ENCODE measurements at places on chromosomes 2 and 18.

DNA sequence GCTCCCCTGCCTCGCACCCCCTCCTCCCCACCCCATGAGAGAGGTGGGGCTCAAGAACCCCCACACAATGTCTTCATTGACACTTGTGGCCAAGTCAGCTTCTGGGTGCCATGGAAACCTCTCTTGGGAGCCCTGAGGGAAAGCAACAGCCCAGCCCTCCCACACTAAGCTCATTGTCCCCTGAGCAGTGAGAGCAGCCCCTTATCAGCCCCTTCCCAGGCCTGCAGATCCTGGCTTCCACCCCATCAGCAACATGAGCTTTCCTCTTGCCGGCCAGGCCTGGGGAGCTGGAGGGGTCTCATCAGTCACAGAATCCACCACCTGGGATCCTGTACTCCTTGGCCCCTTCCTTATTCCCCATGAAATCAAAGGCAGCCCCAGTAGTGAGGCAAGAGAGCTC lies 107.8 kb upstream of the ST3GAL5 start:
- DNase-seq = no peak

DNA sequence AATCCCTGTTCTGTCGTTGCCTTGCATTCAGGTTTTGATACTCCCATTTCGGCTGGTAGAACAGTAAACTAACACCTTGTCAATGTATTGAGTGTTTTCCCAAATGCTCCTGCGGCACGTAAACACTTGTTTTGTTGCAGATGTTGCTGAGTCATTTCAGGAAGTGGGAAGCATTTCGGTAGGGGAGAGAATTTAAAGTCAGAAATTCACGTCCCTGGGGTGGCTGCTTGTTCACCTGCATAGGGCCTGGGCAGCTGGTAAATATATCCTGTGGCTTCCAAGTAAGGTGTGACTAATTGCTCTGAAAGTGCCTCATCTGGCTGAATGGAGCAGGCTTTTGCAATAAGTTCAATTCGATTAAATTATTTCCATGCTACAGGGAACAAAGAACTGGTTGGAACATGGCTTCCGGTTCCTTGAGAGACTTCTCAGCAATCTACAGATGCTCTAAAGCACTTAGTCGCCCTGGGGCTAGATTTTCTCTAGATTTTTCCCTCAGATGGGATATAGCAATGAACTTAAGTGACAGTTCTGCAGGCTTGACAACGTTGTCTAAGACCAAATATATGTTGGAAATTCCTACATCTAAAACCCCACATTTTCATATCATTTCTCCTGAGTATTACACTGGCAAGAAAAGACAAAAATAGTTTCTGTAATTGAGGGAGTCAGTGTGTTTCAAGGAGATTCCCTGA lies 5.2 kb downstream of the GALR1 start:
- DNase-seq = no peak

DNA sequence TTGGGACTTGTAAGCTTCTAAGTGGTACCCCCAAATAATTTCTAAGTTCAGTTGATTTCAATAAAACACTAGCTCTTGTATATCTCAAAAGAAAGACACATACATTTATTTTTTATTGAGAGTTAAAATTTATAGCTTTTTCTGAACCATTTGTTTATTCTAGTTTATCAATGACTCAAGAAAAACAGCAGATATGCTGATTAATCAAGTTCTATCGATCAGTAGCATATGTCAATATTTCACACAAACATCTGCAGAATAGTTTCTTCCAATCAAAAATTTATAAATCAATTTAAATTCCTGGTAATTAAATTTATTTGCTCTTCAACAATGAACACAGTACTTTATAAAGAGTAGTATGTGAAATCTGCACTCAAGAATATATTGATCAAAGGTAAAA lies 5.3 kb downstream of the FIGN start:
- no peak for DNase-seq

DNA sequence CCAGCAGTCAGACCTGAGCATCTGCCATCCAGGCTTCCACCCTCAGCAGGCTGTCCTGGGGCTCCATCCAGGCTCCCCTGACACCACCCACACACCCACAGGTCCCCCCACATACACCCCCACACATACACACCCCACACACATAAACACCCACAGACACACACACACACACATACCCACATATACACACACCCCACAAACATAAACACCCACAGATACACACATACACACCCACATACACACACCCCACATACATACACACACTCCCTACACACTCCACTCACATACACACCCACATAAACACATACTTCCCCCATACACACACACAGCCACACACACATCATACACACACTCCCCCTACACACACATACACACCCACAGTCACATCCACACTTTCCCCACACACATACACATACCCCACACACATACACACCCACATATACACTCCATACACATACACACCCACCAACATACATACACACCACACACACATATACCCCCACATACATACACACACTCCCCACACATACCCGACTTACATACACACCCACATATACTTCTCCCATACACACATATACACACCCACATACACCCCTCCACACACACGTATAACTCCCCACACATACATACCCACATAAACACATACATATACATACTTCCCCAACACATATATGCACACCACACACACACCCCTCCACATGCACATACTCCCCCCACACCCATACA lies 183.3 kb upstream of the ETAA1 start:
- no peak for DNase-seq

- no peak for DNase-seq
Measured at GRCh38 chr18:55095584-55095983, 136.3 kb upstream of the CCDC68 start.

GRCh38 chr2:74502720-74503505 lies 3.5 kb upstream of the LBX2 start:
- no peak for DNase-seq

DNA sequence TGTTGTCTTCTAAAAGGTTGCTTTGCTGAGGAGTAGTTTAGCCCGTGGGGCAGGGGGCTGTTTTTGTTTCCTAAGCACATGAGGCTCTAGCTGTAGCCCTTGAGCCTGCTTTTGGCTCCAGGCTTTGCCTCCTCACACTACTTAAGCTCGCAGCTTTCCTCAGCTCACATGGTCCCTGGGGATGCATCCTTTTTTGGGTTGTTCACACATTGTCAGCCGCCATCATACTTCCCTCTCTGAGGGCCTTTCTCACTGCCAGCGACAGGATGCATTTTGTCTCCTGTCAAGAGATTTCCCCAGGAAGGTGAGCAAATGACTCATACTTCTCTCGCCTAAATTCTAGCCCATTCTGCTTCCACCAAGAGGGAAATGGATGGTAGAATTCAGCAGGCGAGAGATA lies 279.5 kb upstream of the PKDCC start:
- DNase-seq = no peak

GRCh38 chr2:21860907-21861306 lies 737.1 kb downstream of the TDRD15 start:
- DNase-seq = no peak

DNA sequence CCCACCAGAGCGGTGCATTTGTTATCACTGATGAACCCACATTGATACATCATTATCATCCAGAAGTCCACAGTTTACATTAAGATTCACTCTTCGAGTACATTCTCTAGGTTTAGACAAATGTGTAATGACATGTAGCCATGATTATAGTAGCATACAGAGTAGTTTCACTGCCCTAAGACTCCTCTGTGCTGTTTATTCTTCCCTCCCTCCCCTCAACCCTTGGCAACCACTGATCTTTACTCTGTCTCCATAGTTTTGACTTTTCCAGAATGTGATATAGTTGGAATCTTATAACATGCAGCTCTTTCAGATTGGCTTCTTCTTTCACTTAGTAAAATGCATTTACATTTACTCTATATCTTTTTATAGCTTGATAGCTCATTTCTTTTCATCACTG lies 31.2 kb upstream of the GREB1L start:
- DNase-seq = no peak

DNA sequence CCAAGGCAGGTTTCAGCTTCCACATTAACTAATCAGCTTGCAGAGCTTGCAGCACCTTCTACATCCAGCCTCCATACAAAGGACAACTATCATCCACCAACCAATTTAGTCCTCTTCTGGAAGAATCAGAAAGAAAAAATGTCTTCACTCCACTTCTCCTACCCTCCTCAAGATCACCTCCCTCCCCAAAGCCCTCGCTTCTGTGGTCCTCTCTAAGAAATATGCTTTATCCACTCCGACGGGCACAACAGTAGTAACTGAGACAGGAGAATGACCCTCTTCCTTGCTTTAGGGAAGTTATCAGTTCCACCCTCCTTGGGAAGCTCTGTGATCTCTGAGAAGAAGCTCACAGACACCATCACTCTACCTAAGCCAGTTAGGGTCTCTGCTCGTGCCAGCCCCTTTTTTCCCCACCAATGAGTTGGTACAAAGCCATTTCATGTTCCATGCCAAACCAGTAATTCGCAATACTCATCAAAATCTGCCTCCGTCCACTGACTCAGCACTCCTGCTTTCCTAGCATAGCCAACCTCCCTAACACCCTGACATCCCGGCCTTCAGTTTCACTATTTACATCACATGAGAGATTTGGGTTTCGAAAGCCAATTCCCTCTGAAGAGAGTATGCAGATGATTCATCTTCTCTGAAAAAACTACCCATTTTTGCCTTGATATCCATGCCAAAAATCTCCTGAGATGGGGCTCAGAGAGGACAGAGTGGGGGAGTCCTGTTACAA lies 114.1 kb upstream of the PKDCC start:
- DNase-seq = no peak

GRCh38 chr18:58315041-58315440 lies 271.0 kb downstream of the NEDD4L start:
- no peak for DNase-seq

DNA sequence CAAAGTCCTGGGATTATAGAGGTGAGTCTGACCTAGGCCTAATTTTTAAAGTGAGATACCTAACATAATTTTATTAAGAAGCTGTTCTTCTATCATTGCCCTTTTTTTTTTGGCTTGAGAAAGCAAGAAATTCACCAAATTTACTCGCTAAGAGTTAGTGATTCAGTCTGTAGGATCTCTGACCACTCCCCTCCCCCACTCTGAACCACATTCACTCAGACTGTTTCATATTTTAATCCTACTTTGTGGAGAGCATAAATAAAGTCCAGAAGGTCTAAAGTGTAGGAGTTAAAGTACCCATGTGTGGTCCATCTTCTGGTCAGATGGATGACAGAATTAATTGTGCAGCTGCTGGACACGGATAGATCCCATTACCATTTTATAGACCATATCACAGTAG lies 115.8 kb upstream of the MGAT5 start:
- no peak for DNase-seq

DNA sequence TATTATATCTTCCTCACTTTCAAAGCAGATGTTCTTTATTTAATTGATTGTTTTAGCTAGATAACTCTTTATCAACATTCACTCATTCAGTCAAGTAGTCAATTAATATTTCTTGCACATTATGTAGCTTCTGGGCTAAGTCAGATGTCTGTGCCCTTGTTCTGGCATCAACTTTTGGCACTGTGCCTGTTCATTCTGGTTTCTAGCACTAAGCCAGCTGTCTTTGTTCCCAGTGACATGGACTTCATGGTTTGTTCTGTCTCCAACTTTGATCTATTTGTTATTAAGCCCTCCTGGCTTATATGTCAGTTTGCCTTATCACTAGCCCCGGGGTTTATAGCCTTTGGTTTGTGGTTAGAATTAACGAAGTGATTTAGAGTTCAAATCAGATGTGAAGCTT lies 247.9 kb upstream of the SYT4 start:
- no peak for DNase-seq

DNA sequence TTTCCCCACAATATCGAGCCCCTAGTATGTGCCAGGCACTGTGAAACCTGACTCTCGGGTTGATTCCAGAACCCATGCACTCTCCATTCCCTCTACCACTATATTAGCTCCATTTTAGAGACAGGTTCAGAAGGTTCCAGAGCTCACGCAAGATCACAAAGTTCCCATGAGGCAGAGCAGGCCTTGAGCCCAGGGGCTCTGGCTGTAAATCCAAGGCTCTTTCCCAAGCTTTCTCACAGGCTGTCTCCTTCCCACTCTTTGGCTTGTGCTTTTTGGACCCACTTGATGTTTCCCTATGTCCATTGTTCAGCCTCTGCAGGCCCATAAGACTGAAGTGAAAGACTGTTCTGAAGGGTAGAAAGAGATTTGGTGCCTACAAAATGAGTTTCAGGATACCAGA lies 15.7 kb downstream of the KIAA2012 start:
- DNase-seq = no peak

- DNase-seq = no peak
Measured at GRCh38 chr18:75183973-75184493, 24.9 kb downstream of the PTGR3 start.

DNA sequence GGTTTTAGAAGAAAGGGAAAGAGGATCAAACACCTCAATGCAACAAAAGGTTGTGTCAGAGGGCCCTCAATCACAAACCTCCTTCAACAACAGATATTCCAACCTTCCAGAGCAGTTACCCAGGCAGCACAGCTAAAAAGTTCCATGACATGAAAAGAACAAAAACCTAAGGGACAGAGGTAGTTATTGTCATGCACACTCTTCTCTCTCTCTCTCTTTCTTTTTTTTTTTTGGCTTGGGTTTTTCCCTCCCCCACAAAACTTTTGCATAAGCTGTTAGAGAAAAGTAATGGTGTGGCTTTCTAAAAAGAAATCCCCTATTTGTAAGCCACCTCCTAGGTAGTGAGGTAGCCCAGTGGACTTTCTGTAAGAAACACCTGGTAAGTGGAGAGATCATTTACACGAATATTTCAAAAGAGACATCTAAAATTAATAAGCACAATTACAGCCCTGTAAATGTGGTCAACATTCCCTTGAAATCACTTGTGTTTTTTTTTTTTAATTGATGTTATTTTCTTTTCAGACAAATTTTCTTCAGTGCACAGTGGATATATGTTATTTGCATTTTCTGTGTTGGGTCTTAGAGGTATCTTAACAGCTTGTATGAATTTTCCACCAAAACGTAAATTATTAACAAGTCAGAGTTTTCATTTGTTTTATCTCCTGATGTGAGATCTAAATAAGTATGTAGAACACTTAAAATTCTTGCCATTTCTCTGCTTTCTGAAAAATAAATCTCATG lies 48.4 kb downstream of the ZEB2 start:
- DNase-seq = no peak

DNA sequence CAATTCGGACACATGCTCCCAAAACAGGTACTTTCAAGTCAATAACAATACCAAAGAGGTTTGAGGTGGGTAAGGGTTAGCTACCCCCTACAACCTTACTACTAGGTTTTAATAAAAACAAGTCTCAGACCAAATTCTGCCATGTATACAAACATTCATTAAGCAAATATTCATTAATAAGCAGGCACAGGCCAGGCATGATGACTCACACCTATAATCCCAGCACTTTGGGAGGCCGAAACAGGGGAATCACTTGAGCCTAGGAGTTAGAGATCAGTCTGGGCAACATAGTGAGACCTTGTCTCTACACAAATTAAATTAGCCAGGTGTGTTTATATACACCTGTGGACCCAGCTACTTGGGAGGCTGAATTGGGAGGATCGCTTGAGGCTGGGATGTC lies 11.7 kb upstream of the ELAC1 start:
- no peak for DNase-seq

- no peak for DNase-seq
Measured at GRCh38 chr18:28143725-28144124, 33.2 kb downstream of the CDH2 start.

- DNase-seq = no peak
Measured at GRCh38 chr2:20138696-20139095, 86.2 kb downstream of the SDC1 start.

GRCh38 chr2:85935746-85936208 lies 47.0 kb upstream of the ST3GAL5 start:
- no peak for DNase-seq
